ENCODE measurements at places on chromosomes 3 and 15. TPM values are rescaled to one million over a fixed set of nuclear protein-coding genes. Genes with fewer than 3 reads are reported as not detected.

- no peak overlapping the region for H3K4me3 ChIP-seq
- no peak overlapping the region for H3K27ac ChIP-seq
- no peaks in the 10 kb centered on the region for H3K27me3 ChIP-seq
- H3K36me3 ChIP-seq, result peaks cover 2% of the 10 kb centered on the region
- peaks cover 8% of the 10 kb centered on the region for H3K4me1 ChIP-seq
Observed at GRCh38 chr3:114839476-114839875, 307.6 kb downstream of the ZBTB20 start.

GRCh38 chr3:36707623-36708409, 56.5 kb downstream of the DCLK3 start:
- H3K4me1 ChIP-seq, result peaks cover 3% of the 10 kb centered on the region
- no peak overlapping the region for H3K27ac ChIP-seq
- no peaks in the 10 kb centered on the region for H3K36me3 ChIP-seq
- no peak overlapping the region for H3K4me3 ChIP-seq
- DNase-seq, result peak; percentile 18

DNA sequence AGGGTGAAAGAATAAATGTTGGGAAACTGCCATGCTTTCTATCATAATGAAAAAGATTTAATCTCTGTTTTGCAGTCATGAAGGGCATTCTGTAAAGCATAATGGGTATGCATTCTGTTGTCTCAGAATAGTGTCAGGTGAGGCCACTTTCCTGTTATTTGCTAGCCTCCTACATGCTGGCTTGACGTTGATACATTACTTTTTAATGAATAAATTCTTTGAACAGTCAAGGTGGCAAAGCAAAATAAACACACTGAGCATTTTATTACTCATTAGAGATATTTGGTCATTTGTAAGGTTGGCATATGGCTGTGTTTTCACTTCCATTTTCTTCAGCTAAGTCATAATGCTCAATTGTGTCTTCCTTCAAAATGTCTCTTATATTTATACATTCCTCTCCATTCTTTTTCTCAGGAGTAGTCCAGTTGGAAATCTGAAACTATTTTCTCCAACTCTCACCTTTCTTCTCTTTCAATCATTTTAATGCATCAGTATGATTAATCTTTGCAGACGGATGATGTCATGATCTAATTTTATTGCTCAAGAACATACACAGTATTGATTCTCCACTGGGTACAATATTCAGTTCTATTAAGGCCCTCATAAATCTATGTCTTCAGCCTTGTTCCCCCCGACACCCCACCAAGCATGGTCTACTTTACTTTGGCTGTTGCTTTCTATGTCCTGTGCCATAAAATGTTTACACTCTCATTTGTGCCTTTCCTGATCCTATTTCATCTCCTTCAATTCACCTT, 290.7 kb downstream of the GBE1 start:
- H3K27ac ChIP-seq, result no peak overlapping the region
- no peaks in the 10 kb centered on the region for H3K4me1 ChIP-seq
- peaks cover 3% of the 10 kb centered on the region for H3K27me3 ChIP-seq
- no peaks in the 10 kb centered on the region for H3K36me3 ChIP-seq
- DNase-seq, result no peak

GRCh38 chr3:106176734-106177133, 307.9 kb upstream of the CBLB start:
- peak overlapping the region; percentile 38 for H3K4me3 ChIP-seq
- DNase-seq, result peak; percentile 82
- peaks cover 76% of the 10 kb centered on the region for H3K4me1 ChIP-seq

ZNF774 gene
- 1.4 TPM for total RNA-seq

DNA sequence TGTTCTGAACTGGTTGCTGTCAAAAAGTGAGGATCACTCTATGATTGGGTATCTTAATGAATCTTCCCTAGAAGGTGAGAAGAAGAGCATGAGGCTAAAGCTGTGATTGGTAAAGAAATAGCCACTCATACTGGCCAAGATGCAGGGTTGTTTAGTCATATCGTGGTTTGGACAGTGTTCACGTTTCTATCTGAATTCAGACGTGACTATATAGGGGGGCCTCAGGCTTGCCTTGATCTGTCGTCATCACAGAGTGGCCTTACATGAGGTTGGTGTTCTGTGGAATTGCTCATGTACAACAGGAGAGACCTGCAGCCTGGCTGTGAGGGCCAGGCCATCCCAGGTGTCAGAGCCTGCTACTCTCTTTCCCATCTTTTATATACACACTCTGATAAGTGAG, 12.4 kb downstream of the RTP2 start:
- H3K4me1 ChIP-seq, result no peaks in the 10 kb centered on the region
- no peak overlapping the region for H3K4me3 ChIP-seq
- no peak for DNase-seq
- H3K36me3 ChIP-seq, result no peaks in the 10 kb centered on the region

- H3K27me3 ChIP-seq, result peaks cover 17% of the 10 kb centered on the region
- H3K4me3 ChIP-seq, result no peak overlapping the region
- H3K27ac ChIP-seq, result no peak overlapping the region
- peaks cover 3% of the 10 kb centered on the region for H3K4me1 ChIP-seq
- no peaks in the 10 kb centered on the region for H3K36me3 ChIP-seq
Observed at GRCh38 chr3:44065311-44066094, 176.2 kb upstream of the TOPAZ1 start.

GRCh38 chr3:139265131-139266016, 78.4 kb upstream of the MRPS22 start:
- H3K4me3 ChIP-seq, result no peak overlapping the region
- H3K27ac ChIP-seq, result no peak overlapping the region
- no peaks in the 10 kb centered on the region for H3K36me3 ChIP-seq
- DNase-seq, result no peak
- no peaks in the 10 kb centered on the region for H3K4me1 ChIP-seq
- peaks cover 1% of the 10 kb centered on the region for H3K27me3 ChIP-seq

- no peaks in the 10 kb centered on the region for H3K27me3 ChIP-seq
- H3K4me1 ChIP-seq, result peaks cover 14% of the 10 kb centered on the region
- no peak overlapping the region for H3K4me3 ChIP-seq
- H3K27ac ChIP-seq, result peak overlapping the region; percentile 68
- DNase-seq, result peak; percentile 18
Observed at GRCh38 chr15:66578286-66578875, 12.6 kb upstream of the LCTL start.

MEIS2 gene
- total RNA-seq, result 0.14 TPM

DNA sequence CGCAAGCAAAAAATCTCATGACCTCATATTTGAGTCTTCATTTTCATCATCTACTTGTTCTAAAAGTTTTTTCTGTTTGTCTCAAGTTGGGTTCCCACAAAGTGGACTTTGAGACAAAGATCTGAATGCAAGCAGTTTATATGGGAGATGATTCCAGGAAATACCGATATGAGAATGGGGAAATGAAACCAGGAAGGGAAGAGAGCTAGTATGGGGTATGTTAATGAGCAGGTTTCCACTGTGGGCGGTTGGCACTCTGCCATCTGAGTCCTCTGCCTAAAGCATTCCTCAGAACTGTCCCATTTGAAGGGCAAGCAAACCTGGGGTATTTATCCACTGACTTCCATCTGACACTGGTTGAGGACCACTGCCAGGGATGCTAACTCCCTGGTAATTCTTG, 8.8 kb downstream of the ADPRH start:
- H3K27me3 ChIP-seq, result peaks cover 16% of the 10 kb centered on the region
- peaks cover 9% of the 10 kb centered on the region for H3K36me3 ChIP-seq
- H3K27ac ChIP-seq, result peak overlapping the region; percentile 80
- no peak overlapping the region for H3K4me3 ChIP-seq

DNA sequence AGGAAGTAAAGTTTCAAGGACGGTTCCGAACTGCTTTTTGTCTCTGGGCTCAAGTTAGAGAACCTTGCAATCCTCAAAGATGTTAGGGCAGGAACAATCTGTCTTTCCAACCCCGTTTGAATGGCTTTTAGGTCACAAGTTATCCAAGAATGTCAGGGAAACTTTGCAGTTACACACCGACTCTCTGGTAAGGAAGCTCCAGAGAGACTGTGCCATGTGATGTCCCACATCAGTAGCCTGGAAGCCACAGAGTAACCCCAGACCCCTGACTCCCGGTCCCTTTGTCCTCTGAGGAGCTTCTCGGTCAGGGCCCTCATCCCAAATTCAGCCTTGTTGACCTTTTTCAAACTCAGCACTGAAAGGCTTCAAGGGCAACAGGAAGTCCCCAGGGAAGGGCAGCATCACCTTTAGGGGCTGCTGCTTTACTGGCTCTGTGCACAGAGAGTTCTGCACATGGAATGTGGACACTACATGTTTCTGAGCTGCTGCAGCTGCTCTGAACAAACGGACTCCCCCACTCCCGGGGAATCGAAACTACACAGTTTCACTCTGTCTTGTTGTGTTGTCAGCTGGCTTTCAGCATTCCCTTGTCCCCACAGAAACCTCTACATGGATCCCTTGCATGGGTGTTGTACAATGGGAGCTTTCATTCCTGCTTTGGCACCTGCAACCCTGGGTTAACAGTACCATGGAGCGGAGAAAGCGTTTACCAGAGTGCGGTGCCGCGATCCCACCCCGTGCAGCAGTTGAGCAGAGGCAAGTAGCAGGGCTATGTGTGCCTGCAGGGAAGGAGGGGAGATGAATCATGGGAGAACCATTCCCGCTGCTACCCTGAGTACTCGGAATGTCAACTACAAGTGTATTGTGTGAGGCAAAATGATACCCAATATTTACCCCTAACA, 408.2 kb upstream of the THBS1 start:
- no peaks in the 10 kb centered on the region for H3K36me3 ChIP-seq
- no peak overlapping the region for H3K4me3 ChIP-seq
- H3K27me3 ChIP-seq, result peaks cover 31% of the 10 kb centered on the region
- no peak overlapping the region for H3K27ac ChIP-seq
- no peak for DNase-seq

- H3K4me3 ChIP-seq, result peak overlapping the region; percentile 8
- H3K4me1 ChIP-seq, result peaks cover 16% of the 10 kb centered on the region
- no peaks in the 10 kb centered on the region for H3K36me3 ChIP-seq
- H3K27ac ChIP-seq, result no peak overlapping the region
- H3K27me3 ChIP-seq, result peaks cover 16% of the 10 kb centered on the region
Observed at GRCh38 chr3:23201154-23201838, 1.8 kb upstream of the UBE2E2 start.

DNA sequence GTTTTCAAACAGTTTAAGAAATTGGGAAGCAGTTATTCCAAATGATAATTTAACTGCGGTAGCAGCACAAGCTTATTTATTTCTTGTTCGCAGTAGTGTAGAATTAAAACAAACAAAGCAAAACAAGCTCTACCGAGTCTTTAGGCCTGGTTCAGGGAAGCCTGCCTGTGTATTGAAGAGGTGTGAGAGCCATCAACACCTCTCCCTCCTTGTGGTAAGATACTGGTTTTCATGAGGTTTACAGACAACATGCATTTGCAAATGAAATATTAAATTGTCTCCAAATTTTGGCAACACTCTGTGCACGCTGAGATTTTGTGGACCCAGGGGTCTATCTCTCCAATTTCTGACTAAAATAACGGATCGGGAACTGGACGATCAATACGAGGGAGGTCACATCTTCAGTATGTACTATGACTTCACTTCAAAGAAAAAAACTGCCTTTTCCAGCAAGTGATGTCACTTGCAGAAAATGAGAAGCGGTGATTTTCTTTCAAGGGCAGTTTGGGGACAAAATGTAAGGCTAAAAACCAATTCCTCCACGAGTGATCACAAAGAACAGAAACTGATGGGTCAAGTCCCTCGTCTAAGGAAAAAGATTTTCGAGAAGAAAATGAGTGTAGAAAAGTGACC, 721 bp downstream of the ATR start:
- H3K27ac ChIP-seq, result peak overlapping the region; percentile 95
- H3K36me3 ChIP-seq, result peaks cover 20% of the 10 kb centered on the region
- H3K4me3 ChIP-seq, result peak overlapping the region; percentile 98
- H3K27me3 ChIP-seq, result no peaks in the 10 kb centered on the region

DNA sequence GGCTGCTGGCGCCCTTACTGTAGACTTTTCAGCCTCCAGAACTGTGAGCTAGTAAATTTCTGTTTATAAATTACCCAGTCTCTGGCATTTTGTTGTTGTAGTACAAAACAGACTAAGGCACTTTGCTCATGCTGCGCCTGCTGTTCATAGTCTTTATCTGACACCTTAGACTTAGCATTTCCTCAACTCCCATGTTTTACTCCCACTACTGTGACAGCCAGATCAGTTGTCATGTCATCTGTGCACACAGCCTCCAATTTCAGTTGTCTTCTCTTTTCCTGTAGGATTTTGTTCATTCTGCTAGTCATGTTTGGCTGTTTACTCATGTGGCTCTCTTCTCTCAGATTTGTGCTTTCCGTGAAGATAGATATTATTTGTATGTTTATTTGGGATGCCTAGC, 62.0 kb downstream of the TCF12 start:
- peaks cover 51% of the 10 kb centered on the region for H3K4me1 ChIP-seq
- H3K36me3 ChIP-seq, result peaks cover 3% of the 10 kb centered on the region
- H3K4me3 ChIP-seq, result no peak overlapping the region
- no peak overlapping the region for H3K27ac ChIP-seq
- no peak for DNase-seq

GRCh38 chr3:143252931-143253330, 133.4 kb downstream of the CHST2 start:
- H3K36me3 ChIP-seq, result no peaks in the 10 kb centered on the region
- H3K4me3 ChIP-seq, result no peak overlapping the region
- no peak overlapping the region for H3K27ac ChIP-seq
- H3K27me3 ChIP-seq, result no peaks in the 10 kb centered on the region
- no peak for DNase-seq

CX3CR1 gene
- 0.88 TPM for total RNA-seq

- peaks cover 18% of the 10 kb centered on the region for H3K36me3 ChIP-seq
- no peaks in the 10 kb centered on the region for H3K27me3 ChIP-seq
- peak overlapping the region; percentile 92 for H3K4me3 ChIP-seq
- H3K27ac ChIP-seq, result peak overlapping the region; percentile 97
Observed at GRCh38 chr15:41333026-41333562, 413 bp downstream of the NUSAP1 start.

GRCh38 chr3:185280572-185281365, 26.9 kb upstream of the EHHADH start:
- H3K27me3 ChIP-seq, result peaks cover 7% of the 10 kb centered on the region
- DNase-seq, result no peak
- no peaks in the 10 kb centered on the region for H3K36me3 ChIP-seq
- H3K27ac ChIP-seq, result no peak overlapping the region

CHRNA7 gene
- total RNA-seq, result not detected

All from activated CD8-positive, alpha-beta T cell treated with anti-CD3 and anti-CD28 coated beads for 36 hours (primary cell).